Omental fat pad (tissue), 4 donors: ENCODE measurements at places on chromosomes 16 and 17.

- no peak for DNase-seq
Measured at GRCh38 chr17:10792151-10792550, 11.7 kb downstream of the TMEM238L start.

DNA sequence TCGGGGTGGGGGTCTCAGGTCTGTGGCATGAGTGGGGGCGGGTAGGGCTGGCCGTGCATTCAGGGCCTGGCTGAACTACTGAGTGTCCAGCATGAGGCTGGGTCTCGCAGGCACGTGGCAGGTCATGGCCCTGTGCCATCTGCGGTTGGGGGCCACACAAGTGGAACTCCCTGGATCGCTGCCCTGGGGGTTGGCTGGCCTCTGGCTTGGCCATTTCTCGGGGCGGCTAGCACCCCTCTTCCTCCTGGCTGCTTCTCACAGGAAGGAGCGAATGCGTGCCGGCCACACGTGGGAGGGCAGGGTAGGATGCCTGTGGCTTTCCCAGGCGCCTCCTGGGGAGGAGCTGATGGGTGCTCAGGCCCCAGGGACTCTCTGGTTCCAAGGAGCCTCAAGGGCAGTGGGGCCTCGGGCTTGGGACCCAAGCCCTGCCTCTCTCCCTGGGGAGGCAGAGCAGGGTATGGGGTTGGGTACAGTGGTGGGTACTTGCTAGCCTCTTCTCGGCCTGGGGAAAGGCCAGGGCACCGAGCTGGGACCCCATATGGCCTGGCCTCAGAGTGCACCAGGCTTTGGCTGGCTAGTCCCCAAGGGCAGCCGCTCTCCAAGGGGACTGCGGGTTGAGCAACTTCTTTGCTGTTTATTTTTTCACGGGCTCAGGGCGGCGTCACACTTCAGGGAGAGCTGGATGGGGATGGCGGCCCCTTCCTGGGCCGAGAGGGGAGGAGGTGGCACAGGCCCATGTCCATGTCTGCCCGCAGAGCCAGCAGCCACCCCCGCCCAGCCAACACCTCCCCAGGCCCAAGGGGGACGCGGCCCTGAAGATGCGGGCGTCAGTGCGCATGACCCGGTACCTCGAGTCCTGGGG lies 37.5 kb downstream of the ADCY7 start:
- no peak for DNase-seq

- DNase-seq, result no peak
Measured at GRCh38 chr16:84477661-84478060, 26.8 kb downstream of the MEAK7 start.

DNA sequence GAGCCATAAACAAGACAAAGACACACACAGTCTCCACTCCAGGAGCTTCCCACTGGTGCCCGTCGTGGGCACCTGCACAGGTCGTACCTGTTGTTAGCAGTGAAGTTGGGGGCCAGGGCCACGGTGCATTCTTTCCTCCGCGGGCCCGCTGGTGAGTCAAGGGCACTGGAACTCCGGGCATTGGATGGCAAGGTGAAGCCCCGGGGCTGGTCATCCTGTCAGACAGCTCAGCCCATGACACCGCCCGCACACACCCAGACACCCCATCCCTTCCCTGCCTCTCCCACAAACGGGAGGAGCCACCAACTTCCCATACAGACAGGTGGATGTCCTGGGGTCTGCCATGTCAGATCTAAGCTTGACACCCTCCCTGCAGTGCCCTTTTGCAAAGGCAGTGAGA lies 16.1 kb downstream of the CEP131 start:
- DNase-seq, result no peak

GRCh38 chr17:50289278-50289677 lies 15.0 kb downstream of the TMEM92 start:
- no peak for DNase-seq

- no peak for DNase-seq
Measured at GRCh38 chr17:48745381-48746275, 17.1 kb upstream of the HOXB13 start.

- no peak for DNase-seq
Measured at GRCh38 chr16:73066927-73067670, 19.2 kb upstream of the ZFHX3 start.

- DNase-seq, result no peak
Measured at GRCh38 chr16:78230832-78231231, 131.4 kb downstream of the WWOX start.

GRCh38 chr17:38425744-38426143 lies 2.5 kb upstream of the ARHGAP23 start:
- no peak for DNase-seq

DNA sequence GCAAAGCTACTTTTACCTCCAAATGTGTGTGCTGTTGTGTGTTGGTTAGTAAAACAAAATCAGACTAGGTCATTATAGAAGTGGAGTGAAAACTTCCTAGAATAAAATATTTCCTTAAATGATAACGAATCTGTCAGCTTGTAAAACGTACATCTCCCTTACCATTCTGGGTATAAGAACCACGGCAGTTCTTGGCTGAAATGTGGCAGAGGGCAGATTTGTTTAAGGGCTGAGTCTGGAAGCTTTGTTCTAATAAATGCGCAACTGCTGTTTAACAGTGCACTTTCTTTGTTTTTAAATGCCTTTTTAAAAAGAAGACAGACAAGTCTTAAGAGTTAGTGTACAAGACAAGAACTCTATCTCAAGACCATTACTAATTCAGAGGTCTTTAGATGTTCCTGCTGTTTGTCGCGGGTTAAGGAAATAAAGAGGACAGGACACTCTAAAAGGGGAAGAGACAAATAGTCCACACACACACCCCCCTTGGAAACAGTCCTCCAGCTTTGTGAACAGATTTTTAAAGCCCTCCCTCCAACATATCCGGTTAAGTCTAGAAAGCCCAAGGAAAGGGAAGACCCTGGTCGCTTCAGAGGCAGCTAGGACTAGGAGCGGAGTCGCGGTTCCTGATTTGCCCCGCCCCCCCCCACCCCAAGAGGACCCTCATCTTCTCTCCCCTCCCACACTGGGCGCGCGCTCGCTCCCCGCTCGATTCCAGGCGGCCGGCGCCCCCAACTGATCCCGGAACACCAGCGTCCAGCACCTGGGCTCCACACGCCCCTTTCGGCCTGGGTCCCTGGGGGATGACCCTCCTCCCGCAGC lies 658 bp downstream of the SYNRG start:
- DNase-seq, result no peak

- no peak for DNase-seq
Measured at GRCh38 chr17:28992625-28993600, 12.9 kb downstream of the SEZ6 start.

- DNase-seq, result no peak
Measured at GRCh38 chr16:30112197-30113030, 923 bp downstream of the GDPD3 start.

- DNase-seq, result no peak
Measured at GRCh38 chr16:8867932-8868415, 832 bp downstream of the CARHSP1 start.

DNA sequence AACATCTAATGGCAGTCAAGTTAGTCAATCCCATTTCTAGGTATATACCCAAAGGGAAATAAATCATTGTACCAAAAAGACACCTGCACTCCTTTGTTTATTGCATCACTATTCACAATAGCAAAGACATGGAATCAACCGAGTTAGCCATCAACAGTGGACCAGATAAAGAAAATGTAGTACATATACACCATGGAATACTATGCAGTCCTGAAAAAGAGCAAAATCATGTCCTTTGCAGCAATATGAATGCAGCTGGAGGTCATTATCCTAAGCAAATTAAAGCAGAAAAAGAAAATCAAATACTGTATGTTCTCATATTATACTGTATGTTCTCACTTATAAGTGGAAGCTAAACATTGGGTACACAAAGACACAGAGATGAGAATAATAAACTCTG lies 204.0 kb downstream of the KCNJ2 start:
- no peak for DNase-seq

- DNase-seq, result no peak
Measured at GRCh38 chr16:81846105-81846504, 67.0 kb downstream of the PLCG2 start.

DNA sequence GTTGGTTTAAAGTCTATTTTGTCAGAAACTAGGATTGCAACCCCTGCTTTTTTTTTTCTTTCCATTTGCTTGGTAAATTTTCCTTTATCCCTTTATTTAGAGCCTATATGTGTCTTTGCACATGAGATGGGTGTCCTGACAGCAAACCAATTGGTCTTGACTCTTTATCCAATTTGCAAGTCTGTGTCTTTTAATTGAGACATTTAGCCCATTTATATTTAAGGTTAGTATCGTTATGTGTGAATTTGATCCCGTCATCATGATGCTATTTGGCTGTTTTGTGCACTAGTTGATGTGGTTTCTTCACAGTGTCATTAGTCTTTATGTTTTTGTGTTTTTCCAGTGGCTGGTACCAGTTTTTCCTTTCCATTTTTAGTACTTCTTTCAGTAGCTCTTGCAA lies 127.7 kb upstream of the ZNF267 start:
- no peak for DNase-seq

DNA sequence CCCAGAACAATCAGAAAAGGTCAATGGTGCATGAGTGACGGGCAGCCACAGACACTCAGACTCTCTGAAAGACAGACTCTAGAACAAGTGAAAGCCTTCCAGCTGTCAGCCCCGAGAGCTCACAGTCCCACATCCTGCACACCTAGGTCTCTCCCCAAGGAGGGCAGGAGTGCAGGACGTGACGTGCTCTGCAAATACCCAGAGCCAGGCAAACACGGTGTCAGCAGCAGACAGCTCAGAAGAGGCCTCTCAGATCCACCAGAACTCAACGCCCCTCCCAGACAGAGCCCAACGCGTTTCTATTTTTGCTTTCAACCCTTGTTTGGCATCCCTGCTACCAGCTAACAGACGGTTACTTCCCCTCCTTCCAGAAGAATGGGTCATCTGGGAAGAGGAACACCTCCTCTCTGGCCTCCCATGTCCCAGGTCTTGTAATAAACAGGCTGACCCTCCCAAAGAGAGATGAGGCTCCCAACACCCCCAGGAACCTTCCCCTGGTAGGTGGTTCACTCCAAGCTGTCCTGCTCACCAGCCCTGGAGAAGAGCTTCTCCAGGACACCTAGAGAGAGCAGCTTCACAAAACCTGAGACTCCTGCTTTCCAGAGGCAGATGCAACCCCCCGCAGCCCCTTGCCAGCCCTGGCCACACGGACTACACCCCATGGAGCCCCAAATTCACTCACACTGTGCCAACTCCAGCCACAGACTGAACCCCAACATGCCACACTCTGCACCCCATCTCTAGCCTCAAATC lies 7.6 kb downstream of the PITPNM3 start:
- DNase-seq, result no peak

- DNase-seq, result no peak
Measured at GRCh38 chr17:50612281-50612680, 22.4 kb upstream of the ABCC3 start.

- DNase-seq, result no peak
Measured at GRCh38 chr16:67269766-67270165, 9.6 kb upstream of the PLEKHG4 start.

- DNase-seq, result no peak
Measured at GRCh38 chr16:89108416-89108815, 14.8 kb downstream of the ACSF3 start.

DNA sequence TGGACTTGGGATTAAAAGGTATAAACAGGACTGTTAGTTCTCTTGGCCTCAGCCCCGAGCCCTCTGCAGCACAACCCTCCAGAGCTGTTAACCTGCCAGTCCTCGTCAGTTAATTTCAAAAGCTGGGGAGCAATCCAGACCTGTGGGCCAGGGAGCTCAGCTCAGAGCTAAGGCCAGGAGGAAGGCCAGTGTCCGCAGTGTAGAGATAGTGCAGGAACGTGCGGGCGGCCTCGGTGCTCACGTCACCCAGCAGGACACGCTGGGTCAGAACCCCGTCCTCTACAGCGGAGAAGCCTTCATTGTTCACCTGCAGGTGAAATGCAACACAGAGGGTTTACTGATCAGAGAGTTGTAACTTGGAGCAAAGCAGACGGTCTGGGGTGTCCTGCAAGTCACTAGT lies 15.4 kb upstream of the NLRC3 start:
- DNase-seq, result no peak

- DNase-seq, result no peak
Measured at GRCh38 chr17:1365445-1366039, 34.5 kb downstream of the YWHAE start.

GRCh38 chr17:28406473-28406814 lies 432 bp upstream of the SLC46A1 start:
- DNase-seq, result no peak

- no peak for DNase-seq
Measured at GRCh38 chr16:74500907-74501306, 79.6 kb upstream of the CLEC18B start.

GRCh38 chr16:66622863-66623262 lies 18.4 kb downstream of the CMTM3 start:
- no peak for DNase-seq

- DNase-seq, result no peak
Measured at GRCh38 chr17:57808882-57809281, 41.0 kb downstream of the MRPS23 start.

DNA sequence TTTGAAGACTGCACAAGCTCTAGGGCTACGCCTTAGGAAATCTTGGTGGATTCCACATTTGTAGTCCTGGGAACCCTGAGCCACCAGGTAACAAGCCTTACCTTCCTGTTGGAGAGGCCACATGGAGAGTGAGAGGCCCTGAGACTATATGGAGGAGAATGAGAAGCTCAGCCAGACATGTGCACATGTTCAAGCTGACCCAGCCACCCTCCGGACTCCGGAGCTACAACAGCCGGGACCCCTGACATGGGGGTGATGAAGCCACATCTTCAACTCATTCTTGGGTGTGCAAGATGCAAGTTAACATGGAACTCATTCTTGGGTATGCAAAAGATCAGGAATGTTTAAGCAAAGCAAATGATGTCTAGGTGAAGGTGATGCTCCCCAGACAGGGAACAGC lies 62.7 kb downstream of the GNA13 start:
- no peak for DNase-seq

DNA sequence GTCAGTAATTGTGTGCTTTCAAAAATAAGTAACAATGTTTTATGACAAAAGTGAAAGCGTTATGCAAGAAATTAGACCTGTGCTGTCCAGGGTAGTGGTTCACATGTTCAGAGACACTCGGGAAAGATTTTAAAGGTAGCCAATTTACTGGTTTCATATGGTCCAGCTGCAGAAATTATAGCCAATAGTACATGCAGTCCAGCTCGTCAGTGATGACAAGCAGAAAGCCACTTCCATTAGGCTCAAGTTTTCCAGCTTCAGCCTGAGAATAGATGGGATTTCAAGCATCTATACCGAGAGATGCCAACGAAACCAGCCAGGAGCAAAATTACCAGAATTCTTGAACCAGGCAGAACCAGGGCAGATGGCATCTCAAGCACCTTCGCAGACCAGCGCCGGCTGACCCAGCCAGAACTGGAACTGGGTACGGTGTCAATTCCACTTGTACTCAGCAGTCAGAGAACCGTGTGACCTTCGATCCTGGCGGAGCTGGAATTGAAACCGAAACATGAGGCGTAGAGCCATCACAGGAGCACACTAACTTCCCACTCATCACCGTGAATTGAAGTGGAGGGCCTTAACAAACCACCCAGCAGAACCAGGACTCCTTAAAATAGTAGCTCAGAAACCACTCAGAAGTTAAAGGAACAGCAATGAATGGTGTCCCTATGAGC lies 207.9 kb upstream of the HSBP1 start:
- no peak for DNase-seq

DNA sequence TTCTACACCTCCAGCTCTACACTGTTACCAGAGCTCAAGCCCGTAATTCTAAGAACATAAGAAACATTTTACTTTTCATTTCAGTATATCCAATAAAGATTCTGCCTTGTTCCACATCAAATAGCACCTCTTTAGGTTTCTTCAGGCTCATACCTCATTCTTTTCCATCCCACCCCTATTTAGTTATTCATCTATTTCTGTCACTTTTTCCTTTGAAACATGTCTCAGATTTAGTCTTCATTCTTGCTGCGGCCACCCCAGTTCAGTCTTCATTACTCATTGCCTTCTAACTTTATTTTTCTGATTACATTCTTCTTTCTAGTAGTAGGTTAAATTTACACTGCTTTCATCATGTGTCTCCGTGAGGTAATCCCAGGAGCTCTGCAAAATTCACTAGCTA lies 33.5 kb downstream of the PPM1E start:
- no peak for DNase-seq
